ENCODE measurements at places on chromosomes 5 and 9. TPM values are rescaled to one million over a fixed set of nuclear protein-coding genes. Genes with fewer than 3 reads are reported as not detected.

Gene SHOC1
- total RNA-seq = not detected

Gene SOX30
- 0.06 TPM for total RNA-seq

Gene CBY3
- not detected for total RNA-seq

Gene OTULINL
- 6.5 TPM for total RNA-seq

Gene PDCD1LG2
- total RNA-seq = 0.24 TPM

Gene SLC22A4
- total RNA-seq = 4.8 TPM

Gene HDHD3
- 22.6 TPM for total RNA-seq

Gene ANKRD34B
- not detected for total RNA-seq

Gene GMCL2
- total RNA-seq = not detected

Gene TMEM38B
- 18.0 TPM for total RNA-seq

Gene HAVCR1
- 44.9 TPM for total RNA-seq

Gene CMYA5
- 0.12 TPM for total RNA-seq

Gene LTC4S
- total RNA-seq = not detected

Gene ACTBL2
- 0.07 TPM for total RNA-seq

Gene MOCS2
- total RNA-seq = 34.6 TPM

Gene EIF4EBP3
- total RNA-seq = 3.6 TPM

Gene MYOT
- total RNA-seq = not detected

Gene FLT4
- 2.5 TPM for total RNA-seq

Gene TMCO6
- 11.3 TPM for total RNA-seq

Gene GABRG2
- total RNA-seq = not detected

Gene DAB2IP
- 13.2 TPM for total RNA-seq

Gene ECPAS
- 52.0 TPM for total RNA-seq

Gene SRA1
- total RNA-seq = 62.1 TPM

Gene PKD2L2
- total RNA-seq = not detected

Gene NCS1
- total RNA-seq = 43.3 TPM

Gene UBE2QL1
- total RNA-seq = 0.15 TPM

Gene TCF7
- total RNA-seq = 16.9 TPM

Gene GABRA1
- total RNA-seq = not detected

Gene IL6ST
- total RNA-seq = 38.0 TPM

Gene TRIM32
- total RNA-seq = 22.7 TPM

Gene ITGA1
- total RNA-seq = 1.2 TPM

Gene SLC36A2
- total RNA-seq = not detected

Gene PDE6A
- total RNA-seq = 0.17 TPM

Gene ZNF883
- total RNA-seq = 1.1 TPM

Gene FST
- total RNA-seq = 11.0 TPM

Gene CCDC183
- total RNA-seq = 0.49 TPM

Gene UBAC1
- total RNA-seq = 36.5 TPM

Gene PCDHA6
- total RNA-seq = not detected

Gene RABL6
- 77.2 TPM for total RNA-seq

Gene CAVIN4
- total RNA-seq = 0.55 TPM

Gene CA9
- total RNA-seq = 7.3 TPM

Gene ARL14EPL
- 0.19 TPM for total RNA-seq

Gene PCDHB15
- total RNA-seq = 0.10 TPM

Gene PPIC
- 17.8 TPM for total RNA-seq

Gene TMEM215
- total RNA-seq = not detected

Gene PGM5
- not detected for total RNA-seq

Gene PCDHA9
- total RNA-seq = 0.04 TPM

Gene PCDHB7
- not detected for total RNA-seq

Gene TDRD7
- total RNA-seq = 12.7 TPM

Gene IL4
- not detected for total RNA-seq

Gene NR5A1
- total RNA-seq = not detected

Gene FBXO10
- total RNA-seq = 8.4 TPM

Gene ADAMTSL1
- not detected for total RNA-seq

Gene TSSK1B
- not detected for total RNA-seq
